CD4-positive, alpha-beta T cell treated with Interleukin-17A for 4 hours (primary cell): ENCODE measurements at places on chromosomes 16 and 17.

GRCh38 chr17:61317779-61318178 is 81.9 kb upstream of the TBX2 start:
- DNase-seq, result no peak

- DNase-seq, result no peak
These were observed 83.8 kb upstream of the HNF1B start for GRCh38 chr17:37828651-37829124.

DNA sequence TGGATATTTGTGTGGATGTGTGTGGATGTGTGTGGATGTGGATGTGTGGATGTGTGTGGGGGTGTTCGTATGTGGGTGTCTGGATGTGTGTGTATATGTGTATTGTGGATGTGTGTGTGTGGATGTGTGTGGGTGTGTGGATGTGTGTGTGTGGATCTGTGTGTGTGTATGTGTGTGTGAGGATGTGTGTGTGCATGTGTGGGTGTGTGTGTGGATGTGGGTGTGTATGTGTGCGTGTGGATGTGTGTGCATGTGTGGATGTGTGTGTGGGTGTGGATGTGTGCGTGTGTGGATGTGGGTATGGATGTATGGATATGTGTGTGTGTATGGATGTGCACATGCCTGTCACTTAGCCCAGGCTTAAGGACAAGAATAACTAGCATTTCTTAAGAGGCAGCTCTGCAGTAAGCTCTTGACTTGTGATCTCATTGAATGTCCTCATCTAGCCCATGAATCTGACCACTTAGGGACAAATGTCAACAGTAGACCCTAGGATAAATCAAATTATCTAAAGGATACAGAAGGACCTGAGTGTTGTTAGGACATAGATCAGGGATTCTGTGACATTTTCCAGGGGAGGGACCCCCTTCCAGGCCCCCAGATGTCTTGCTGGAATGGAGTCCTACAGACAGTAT is 83.5 kb downstream of the BMERB1 start:
- DNase-seq, result no peak

DNA sequence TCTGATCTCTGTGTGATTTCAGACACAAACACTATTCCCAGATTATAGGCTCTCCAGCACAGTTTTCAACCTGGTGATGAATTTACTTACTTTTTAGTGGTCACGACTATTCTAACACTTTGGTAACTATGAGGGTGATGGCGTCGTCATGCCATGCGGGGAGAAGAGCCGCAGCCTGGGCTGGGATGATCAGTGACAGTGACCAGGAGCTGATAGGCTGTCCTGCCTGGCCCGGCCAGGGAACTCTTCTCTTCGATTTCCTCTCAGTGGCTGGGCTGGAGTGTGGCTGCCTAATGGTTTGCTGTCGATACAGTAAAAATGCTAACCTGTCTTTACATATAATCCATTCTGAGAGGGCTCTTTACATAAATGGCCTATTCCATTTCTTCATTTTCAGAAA is 113.1 kb downstream of the IRX3 start:
- DNase-seq, result no peak

- no peak for DNase-seq
These were observed 71.9 kb upstream of the AXIN2 start for GRCh38 chr17:65633146-65633881.

DNA sequence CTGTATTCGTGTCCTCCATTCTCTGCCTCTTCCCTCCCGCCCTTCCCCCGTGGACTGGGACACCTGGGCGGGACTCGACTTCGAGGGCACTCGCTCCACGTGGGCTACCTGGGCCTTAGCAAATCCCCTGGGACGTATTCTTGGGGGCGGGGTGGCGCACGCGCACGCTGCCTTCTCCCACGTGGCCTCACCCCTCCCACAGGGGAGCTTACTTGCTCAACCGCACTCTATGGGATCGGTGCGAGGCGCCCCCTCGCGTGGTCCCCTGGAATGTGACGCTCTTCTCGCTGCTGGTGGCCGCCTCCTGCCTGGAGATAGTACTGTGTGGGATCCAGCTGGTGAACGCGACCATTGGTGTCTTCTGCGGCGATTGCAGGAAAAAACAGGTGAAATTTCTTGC is 3.5 kb downstream of the VMO1 start:
- DNase-seq, result peak; percentile 32

DNA sequence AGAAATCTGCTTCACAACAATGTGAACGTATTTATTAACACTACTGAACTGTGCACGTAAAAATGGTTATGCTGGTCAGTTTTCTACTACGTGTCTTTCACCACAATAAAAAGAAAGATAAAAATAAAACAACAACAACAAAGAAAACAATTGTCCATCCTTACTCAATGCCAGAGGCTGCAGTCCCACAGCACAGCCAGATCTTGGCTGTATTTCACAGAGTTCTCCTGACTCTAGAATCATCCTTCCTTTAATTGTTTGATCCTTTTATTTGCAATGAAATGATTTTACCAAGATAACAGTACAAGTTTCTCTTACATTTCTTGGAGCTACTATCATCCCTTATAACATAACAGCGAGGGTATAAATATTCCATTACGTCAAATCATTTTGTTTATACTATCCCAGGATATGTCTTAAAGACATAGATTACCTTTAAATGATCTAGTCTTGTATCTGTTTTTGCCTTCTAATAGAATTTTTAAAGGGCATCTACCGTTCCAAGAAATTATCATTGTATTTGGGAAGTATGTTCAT is 103.3 kb downstream of the SLC39A11 start:
- DNase-seq, result no peak

- DNase-seq, result no peak
These were observed 5.8 kb downstream of the PIPOX start for GRCh38 chr17:29048440-29049368.

GRCh38 chr16:1134776-1135458 is 18.0 kb upstream of the CACNA1H start:
- no peak for DNase-seq

DNA sequence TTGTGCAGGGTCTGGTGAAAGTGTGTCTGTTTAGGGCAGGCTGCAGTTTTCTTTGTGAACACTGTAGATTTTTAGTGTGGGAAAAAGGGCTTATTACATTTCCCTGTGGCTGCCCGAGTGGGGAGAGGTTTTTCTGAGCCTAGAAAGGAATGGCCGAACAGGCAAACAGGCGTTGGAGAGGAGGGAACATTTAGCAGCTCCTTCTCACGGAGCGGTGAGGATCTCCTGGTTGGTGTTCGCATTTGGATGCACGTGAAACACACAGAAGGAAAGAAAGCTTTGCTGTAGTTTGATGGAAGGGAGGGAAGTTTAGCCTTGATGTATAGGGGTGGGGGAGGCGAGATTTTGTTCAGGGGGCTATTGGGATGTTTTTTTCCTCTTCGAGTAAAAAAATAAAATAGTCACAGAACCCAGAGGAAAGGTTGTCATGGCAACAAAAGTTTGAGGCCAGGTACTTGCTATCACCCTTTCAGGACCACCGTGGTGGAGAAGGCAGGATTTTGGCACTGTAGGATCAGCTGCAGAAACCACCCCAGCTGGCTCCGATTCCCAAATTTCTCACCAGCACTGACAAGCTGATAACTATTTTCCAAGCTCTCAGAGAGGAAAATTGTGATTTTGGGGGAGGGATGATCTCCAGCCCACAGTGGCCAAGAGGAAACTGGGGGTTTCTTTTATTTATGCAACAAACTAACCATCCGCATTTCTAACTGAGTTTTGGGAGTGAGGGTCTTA is 3.5 kb downstream of the GSG1L start:
- no peak for DNase-seq

DNA sequence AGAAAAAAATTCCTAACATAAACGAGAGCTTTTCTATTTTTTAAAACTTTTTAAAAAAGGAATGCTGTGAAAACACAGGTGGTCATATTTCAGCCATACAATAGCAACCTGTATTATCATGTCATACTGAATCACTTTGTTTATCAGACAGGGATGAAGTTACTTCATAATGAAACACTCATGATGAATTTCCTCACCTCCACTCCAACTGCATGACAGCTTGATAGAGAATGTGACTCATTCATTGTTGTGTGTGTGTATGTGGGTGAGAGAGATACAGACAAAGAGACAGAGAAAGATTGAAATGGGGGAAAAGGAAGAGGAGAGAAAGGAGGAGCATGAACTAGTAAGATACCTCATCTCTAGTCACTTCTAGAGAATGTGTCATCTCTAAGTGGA is 109.0 kb downstream of the SYCE1L start:
- no peak for DNase-seq

DNA sequence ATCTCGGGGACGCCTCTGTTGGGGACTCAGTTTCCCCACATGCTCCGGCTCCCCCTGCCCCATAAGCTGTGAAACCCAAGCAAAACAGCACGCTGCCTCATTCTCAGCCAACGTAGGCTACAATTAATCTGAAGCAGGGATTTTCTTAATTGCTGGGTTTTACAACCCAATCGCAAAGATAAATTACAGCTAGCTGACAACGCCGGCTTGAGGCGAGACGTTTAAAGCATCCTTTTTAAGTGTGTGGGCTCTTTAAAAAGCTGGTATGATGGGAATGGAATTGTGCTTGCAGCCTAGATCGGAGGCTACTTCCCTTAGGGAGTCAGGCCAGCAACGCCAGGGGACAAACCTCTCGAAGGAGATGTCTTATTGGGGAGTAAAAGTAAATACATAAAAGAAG is 185.3 kb downstream of the ZNF423 start:
- no peak for DNase-seq

- no peak for DNase-seq
These were observed 10.4 kb downstream of the CDC42EP4 start for GRCh38 chr17:73301369-73301768.

DNA sequence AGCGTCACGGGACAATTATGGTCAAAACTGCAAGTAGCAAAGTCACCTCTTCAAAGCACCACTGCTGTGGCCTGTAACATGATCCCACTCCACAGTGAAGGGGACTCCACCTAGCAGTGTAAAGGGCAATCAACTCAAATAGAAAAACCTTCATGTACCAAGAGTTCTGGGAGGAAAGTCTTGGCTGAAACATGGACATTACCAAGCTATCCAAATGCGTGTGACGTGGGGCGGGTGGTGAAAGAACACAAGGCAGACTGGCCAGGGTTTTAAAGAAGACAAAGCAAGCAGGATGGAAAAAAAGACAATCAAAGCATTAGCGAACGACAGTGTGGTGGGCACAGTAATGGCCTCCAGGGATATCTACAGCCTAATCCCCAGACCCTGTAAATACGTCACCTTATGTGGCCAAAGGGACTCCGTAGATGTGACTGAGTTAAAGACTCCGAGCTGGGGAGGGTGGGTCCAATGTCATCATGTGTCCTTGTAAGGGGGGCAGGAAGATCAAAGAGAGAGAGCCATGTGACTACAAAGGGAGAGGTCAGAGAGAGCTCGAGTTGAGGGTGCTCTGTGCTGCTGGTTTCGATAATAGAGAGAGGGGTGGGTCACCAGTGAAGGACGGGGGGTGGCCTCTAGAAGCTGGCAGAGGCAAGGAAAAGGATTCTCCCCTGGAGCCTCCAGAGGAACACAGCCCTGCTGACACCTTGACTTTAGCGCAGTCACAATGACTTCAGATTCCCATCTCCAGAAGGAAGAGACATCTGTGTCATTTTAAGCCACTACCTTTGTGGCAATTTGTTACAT is 6.0 kb downstream of the HSDL1 start:
- no peak for DNase-seq

DNA sequence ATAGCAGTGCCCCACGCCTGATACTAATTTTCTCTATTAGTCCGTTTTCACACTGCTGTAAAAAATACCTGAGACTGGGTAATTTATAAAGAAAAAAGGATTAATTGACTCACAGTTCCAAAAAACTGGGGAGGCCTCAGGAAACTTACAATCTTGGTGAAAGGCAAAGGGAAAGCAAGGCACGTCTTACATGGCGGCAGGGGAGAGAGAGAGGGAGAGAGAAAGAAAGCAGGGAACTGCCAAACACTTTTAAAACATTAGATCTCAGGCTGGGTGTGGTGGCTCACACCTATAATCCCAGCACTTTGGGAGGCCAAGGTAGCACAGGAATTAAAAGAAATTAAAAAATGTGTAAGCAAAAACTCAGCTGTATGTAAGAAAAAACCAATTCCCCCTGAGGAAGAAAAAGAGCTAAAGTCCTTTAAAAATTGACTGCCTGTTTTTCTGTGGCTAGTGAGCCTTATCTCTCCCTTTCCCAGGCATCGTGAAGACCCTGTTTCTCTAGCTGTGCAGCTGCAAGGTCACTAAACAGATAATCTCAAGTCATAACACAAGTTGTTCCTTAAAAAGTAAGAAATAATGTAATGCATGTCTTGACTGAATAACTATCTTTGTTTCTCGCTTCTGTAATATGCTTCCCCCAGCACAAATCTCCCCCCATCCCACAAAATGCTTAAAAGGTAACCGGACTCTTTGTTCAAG is 14.0 kb downstream of the ZSCAN10 start:
- DNase-seq, result no peak

- DNase-seq, result no peak
These were observed 7.0 kb upstream of the GSDMA start for GRCh38 chr17:39955726-39956225.

DNA sequence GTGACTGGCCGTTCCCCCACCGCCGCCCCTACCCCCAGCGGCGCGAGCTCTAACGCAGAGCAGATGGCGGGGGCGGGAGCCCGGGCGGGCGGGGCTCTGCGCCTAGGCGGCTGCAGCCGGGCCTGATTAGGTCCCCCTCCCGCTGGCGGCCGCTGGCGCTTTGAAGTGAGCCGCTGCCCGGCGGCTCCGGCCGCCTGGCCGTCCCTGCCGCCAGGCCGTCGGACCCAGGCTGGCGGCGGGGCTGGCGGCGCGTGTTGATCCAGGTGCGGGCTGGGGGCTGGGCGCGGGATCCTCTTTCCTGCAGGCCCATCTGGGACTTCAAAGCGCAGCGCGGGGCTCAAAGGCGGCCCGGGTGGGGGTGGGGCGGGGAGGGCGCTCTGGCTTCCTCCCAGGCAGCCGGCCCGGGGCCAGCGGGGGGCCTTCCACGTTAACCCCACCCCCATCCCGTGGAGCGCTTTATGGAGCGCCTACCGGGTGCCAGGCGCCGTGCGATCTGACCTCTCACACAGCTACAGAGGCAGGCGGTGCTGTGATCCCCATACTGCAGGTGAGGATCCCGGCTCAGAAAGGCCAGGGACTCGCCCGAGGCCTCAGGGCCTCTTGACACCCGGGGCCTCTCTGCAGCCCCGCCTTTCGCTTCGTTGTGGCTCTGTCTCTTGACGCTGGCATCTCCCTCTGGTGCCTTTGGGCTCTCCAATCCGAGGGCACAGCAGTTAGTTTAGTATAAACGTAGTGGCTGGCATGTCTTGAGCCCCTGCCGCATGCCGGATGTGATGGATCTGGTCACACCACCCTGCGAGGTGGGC is 80.0 kb upstream of the NKD1 start:
- DNase-seq, result peak; percentile 44

GRCh38 chr16:1518626-1519135 is 14.8 kb upstream of the TMEM204 start:
- DNase-seq, result no peak

DNA sequence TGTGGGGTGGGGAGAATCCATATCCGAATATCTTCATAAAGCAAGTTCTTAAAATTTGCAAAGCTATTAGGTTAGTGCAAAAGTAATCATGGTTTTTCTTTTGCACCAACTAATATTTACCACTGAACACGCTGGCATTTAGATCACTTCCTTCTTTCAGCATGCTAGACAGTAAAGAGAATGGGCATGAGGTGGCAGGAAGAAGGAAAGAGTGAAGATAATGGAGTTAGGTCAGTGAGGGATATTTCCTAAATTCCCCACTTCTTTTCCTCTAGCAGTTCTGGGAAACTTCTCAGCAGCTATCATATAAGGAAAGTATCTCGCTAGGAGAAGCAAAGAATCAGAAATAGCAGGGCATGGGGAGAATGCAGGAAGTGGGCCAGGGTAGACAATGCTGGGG is 39.0 kb downstream of the SLC6A4 start:
- no peak for DNase-seq
